ENCODE measurements at places on chromosomes 3 and 15.

DNA sequence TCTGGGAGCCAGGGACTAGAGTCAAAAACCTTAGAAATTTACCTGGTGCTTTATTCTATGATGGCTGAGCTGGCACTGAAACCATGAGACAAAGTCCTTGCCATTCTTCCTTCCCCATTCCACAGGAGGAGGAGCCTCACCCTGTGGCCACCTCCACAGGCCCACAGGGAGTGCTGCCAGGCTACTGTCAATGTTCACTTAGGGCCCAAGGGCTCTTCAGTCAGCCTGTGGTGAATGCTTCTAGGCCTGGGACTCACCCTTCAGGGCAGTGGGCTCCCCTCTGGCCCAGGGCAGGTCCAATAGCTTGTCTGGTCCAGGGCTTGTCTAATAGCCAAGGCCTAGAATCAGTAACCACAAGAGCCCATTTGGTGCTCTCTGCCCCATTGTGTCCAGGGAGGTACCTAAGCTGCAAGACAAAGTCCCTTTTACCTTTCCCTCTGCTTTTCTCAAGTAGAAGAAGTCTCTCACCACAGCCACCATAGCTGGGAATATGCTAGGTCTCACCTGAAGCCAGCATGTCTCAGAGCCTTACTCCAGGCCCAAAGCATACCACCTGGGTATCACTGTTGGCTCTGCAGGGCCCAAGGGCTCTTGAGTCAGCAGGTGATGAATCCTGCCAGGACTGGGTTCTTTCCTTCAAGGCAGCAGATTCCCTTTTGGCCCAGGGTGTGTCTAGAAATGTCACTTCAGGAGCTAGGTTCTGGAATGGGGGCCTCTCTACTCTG lies 61.8 kb upstream of the CHRNB4 start:
- no peak for DNase-seq

- DNase-seq, result peak; percentile 86
Measured at GRCh38 chr3:46895204-46895660, 17.7 kb downstream of the PTH1R start.

DNA sequence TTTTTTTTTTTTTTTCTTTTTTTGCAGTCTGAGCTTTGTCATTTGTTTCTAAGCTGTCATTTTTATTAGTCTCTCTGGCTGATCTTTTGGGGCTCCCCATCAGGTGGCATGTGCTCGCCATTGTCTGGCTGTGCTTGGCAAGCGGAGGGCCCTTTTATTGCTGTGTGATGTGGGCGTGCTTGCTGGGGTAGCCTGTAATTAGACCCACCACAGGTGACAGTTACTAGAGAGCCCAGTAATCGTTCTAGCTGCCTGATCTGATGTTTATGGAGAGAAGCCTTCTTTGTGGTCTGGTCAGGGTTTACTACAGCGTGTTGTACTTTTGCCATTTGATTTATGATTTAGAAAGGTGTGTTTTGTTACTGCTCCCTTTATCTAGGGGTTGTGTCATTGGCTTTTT lies 179.9 kb downstream of the MCTP2 start:
- DNase-seq, result no peak

GRCh38 chr3:58924578-58924977 lies 125.2 kb downstream of the CFAP20DC start:
- DNase-seq, result no peak

- DNase-seq, result no peak
Measured at GRCh38 chr3:139252719-139253118, 91.1 kb upstream of the MRPS22 start.

DNA sequence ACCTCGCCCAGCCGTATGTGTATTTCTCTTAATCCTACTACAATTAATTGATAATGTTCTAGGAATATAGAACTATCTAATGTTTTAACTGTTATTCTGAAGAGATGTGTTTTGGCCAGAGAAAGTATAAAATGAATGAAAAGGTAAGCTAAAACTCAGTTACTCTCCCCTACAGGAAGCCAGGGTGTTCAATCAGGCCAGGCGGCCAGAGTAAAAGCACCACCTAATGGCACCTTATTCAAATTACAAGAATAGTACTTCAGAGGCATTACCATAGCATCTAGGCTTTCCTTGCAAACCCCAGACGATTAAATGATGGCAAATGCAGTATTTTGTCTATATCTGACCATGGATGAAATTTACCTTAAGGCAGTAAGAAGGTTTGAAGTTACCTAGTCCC lies 10.4 kb downstream of the SLC12A8 start:
- no peak for DNase-seq

GRCh38 chr3:107975529-107976201 lies 115.2 kb downstream of the CD47 start:
- no peak for DNase-seq

DNA sequence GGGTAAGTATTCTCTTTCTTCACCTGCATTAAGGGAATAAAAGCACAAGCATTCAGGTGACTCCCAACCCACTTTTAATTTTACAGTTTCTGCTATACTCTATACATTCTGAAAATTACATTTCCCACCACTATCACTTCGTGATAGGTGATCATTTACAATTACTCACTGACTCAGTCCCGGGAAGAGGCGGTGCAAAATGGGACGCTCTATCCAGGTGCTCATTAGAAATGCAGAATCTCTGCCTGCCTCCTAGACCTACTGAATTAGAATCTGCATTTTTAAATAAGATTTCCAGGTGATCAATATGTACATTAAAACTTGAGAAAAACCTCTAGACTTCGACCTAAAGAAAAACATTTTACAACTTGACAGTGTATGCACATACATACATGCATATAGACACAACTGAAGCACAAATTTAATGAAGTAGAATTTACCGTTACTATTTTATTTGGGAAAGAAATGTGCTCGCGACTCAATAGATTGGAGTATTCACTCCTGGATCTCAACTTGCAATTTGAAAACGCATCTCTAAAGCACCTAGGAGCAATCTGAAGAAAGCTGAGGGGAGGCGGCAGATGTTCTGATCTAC lies 598 bp upstream of the TGFBR2 start:
- DNase-seq, result no peak

GRCh38 chr3:64072126-64072525 lies 48.8 kb upstream of the PSMD6 start:
- no peak for DNase-seq

GRCh38 chr15:38530113-38530512 lies 34.5 kb downstream of the RASGRP1 start:
- DNase-seq, result peak; percentile 46

DNA sequence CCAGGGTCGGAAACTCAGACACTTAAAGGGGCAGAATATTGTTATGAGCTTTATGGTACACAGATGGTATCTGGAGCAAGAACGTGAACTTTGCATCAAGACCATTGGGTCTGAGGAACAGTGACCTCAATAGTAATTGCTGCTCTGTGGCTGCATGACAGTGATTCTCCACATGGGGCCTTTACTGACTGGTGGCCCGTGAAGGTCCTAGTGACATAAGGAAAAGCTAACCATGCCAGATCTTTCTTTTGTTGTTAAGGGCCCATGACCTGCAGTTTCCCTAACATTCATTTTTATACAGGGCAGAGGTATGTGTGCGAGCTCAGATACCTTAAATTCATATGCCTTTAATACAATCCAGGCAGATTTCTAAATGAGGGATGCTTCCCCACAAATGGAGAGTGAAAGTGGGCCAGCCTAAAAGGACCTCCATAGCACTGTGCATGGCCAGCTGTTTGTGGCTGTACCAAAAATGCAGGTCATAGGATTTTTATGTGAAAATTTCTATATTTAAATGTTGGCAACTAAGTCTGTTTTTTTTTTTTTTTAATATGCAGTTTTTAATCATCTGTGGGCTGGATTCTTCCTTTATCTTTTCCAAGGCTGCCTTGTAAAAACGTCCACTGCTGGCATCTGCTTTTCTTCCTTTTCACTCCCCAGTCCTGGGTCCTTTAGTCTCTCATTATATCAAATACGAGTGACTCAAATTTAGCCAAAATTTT lies 188.0 kb upstream of the IL12A start:
- DNase-seq, result no peak

- no peak for DNase-seq
Measured at GRCh38 chr3:38618343-38618742, 31.1 kb downstream of the SCN5A start.

- no peak for DNase-seq
Measured at GRCh38 chr3:17833786-17834559, 91.5 kb upstream of the TBC1D5 start.

- DNase-seq, result no peak
Measured at GRCh38 chr15:51697163-51697562, 15.9 kb downstream of the SCG3 start.

- no peak for DNase-seq
Measured at GRCh38 chr15:25862071-25862471, 1.1 kb downstream of the ATP10A start.

DNA sequence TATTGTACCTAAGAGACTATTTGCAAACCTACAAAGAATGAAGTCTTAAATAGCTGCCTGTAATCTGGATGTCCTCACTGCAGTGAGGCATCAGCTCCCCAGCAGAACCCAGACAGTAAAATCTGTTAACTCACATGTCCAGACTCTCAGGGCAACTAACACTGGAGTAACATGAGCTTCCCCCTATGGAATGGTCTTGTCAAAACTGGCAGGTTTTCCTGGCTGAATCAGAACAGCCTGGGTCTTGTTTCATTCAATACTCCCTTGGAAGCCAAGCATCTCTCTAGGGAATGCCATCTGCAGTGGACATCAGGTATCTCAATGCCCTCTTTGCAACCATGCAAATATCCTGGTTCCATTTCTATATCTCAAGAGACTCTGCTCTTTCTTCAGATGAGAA lies 24.4 kb downstream of the PTPN9 start:
- no peak for DNase-seq

GRCh38 chr3:9815986-9816385 lies 5.9 kb downstream of the TTLL3 start:
- DNase-seq, result no peak

- no peak for DNase-seq
Measured at GRCh38 chr3:9008550-9009255, 45.4 kb upstream of the RAD18 start.

- no peak for DNase-seq
Measured at GRCh38 chr3:119418641-119419040, 44.8 kb downstream of the TMEM39A start.

- DNase-seq, result no peak
Measured at GRCh38 chr3:145735631-145736030, 425.4 kb downstream of the PLOD2 start.

GRCh38 chr3:187150599-187150998 lies 11.3 kb upstream of the RPL39L start:
- peak; percentile 71 for DNase-seq

DNA sequence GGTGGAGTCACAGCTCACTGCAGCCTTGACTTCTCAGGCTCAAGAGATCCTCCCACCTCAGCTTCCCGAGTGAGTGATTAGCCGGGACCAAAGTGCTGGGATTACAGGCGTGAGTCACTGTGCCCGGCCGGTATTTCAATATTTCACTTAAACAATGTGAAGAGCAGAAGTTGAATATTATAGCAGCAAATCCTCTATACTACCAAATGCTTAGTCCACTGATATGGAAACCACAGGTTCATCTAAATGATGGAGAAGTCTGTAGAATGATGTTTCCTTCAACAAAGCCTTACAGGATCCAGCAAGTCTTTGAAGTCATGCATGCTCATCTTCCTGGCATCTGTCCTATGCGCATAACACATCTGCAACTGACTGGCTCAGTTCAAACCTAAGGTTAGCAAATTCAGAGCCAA lies 20.3 kb upstream of the UACA start:
- DNase-seq, result no peak

- DNase-seq, result no peak
Measured at GRCh38 chr3:4139462-4140140, 163.6 kb upstream of the SETMAR start.

- DNase-seq, result no peak
Measured at GRCh38 chr3:100503448-100503847, 11.0 kb downstream of the TMEM45A start.

- DNase-seq, result no peak
Measured at GRCh38 chr3:128823631-128824030, 55.8 kb upstream of the ACAD9 start.

DNA sequence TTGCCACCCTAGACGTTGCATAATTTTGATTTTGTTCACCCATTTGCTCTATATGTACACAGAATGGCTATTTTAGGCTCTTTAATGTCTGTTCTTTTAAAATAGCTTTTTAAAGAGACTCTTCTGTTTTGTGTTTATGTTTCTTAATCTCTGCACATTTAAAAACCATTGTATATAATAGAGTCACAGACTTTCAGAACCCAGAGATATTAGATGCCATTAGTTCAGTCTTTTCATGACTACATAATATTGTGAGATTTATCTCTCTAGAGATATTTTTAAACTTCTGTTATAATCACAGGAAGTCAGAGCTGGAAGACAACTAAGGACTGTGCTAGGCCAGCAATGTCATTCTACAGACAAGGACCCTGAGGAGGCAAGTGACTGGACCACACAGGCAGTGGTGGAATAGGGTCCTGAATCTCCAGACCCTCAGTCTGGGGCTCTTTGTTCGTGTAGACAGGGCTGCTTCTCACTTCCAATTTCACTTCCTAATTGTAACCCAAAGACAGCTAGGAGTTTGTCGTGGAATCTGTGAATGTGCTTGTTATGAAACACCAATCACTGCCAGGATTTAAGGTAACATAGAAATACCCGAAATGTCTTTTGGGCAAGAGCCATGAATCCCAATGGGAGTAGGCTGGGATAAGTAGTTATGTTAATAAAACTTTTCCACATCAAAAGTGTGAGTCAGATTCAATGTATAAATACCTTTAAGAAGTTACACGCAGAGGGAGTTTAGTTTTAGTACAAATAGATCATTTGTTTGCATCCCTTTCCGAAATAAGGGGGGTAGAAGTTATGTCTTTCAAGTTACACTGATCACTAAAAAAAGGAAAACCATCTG lies 165.2 kb upstream of the ROPN1 start:
- no peak for DNase-seq

DNA sequence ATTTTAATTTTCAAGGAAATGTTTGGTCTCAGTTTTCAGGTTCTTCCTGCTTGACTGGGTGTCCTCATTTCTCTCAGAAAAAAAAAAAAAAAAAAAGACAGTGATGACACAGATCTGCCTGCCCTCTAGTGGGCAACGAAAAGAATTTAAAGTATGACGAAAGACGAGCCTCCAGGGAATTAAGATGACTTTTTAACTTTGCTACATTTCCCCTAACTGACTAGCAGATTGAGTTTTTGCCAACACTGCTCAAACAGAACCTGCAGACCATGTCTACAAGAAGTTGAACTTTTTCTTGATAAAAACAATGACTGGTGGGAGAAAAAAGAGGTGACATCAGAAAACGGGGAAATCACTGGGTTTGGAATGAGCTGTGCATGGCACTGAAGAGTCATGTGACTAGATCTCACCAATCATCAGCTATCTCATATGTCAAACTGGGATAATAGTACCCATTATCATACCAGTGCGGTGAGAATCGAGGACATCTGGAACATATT lies 40.8 kb downstream of the EOMES start:
- peak; percentile 20 for DNase-seq

GRCh38 chr3:12484198-12484982 lies at the start of gene TSEN2:
Gene TSEN2, plus strand, starts transcription at chr3:12484480. Its CDS starts 5,321 bp downstream, at chr3:12489801.
- peak; percentile 97 for DNase-seq
